Activated T-helper 1 cell treated with anti-CD3 and anti-CD28 coated beads, Interleukin-12 subunit alpha, Interleukin-12 subunit beta, Interleukin-2, Interleukin-4 antibody, amounts not matched to agents 30 ng/mL and 10 ng/mL and 1 ng/mL, durations not matched to agents 14 hours and 24 hours and 36 hours (primary cell): ENCODE measurements at places on chromosomes 13 and 19. TPM values are rescaled to one million over a fixed set of nuclear protein-coding genes. Genes with fewer than 3 reads are reported as not detected.
A peak's percentile ranks its signal among the peaks of the same experiment; 100 is the strongest.

Gene LILRA1
- total RNA-seq, result not detected in 2 replicates

Gene TMC4
- 0.73 and 0.83 TPM in 2 replicates for total RNA-seq

Gene STOML3
- total RNA-seq, result not detected in 2 replicates

Gene ZFP30
- total RNA-seq, result 9.6 and 10.1 TPM in 2 replicates

Gene ACP5
- 12.0 and 13.4 TPM in 2 replicates for total RNA-seq

Gene IL4I1
- total RNA-seq, result 50.0 and 51.5 TPM in 2 replicates

Gene CD70
- total RNA-seq, result 55.4 and 61.6 TPM in 2 replicates

GRCh38 chr19:23587546-23587945 lies 99.5 kb downstream of the ZNF675 start:
- no peak overlapping the region for H3K4me3 ChIP-seq
- peaks cover 4% of the 10 kb centered on the region for H3K36me3 ChIP-seq
- H3K27me3 ChIP-seq, result no peaks in the 10 kb centered on the region
- no peaks in the 10 kb centered on the region for H3K4me1 ChIP-seq

DNA sequence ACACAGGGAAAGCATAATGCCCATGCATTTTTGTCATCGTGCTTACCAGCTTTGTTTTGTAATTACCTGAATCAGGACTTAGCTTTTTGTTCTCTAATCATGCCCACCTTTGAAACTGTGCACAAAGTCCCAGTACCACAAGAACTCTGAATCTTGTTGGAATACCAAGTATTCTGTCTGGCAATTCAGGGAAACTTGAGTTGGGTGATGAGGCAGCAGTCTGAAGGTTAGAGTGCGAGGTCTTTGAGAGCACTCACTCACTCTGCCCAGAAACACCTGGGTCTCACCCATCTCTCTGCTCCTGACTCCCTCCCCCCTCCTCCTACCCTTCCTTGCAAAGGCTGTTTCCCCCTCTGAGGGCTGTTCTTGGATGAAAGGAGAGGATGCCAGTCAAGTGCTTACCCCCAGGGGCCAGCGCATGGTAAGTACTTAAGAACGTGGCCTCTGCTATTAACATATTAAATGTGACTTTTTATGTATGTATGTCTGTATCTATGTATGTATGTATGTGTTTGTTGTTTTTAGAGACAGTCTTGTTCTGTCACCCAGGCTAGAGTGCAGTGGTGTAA lies 22.4 kb downstream of the SIPA1L3 start:
- no peak for DNase-seq
- H3K4me3 ChIP-seq, result no peak overlapping the region
- peaks cover 3% of the 10 kb centered on the region for H3K36me3 ChIP-seq
- no peaks in the 10 kb centered on the region for H3K4me1 ChIP-seq
- H3K27me3 ChIP-seq, result no peaks in the 10 kb centered on the region

GRCh38 chr13:108877300-108877699 lies 247.9 kb downstream of the MYO16 start:
- DNase-seq, result no peak
- no peak overlapping the region for H3K4me3 ChIP-seq
- no peaks in the 10 kb centered on the region for H3K36me3 ChIP-seq
- no peaks in the 10 kb centered on the region for H3K4me1 ChIP-seq
- no peaks in the 10 kb centered on the region for H3K27me3 ChIP-seq

DNA sequence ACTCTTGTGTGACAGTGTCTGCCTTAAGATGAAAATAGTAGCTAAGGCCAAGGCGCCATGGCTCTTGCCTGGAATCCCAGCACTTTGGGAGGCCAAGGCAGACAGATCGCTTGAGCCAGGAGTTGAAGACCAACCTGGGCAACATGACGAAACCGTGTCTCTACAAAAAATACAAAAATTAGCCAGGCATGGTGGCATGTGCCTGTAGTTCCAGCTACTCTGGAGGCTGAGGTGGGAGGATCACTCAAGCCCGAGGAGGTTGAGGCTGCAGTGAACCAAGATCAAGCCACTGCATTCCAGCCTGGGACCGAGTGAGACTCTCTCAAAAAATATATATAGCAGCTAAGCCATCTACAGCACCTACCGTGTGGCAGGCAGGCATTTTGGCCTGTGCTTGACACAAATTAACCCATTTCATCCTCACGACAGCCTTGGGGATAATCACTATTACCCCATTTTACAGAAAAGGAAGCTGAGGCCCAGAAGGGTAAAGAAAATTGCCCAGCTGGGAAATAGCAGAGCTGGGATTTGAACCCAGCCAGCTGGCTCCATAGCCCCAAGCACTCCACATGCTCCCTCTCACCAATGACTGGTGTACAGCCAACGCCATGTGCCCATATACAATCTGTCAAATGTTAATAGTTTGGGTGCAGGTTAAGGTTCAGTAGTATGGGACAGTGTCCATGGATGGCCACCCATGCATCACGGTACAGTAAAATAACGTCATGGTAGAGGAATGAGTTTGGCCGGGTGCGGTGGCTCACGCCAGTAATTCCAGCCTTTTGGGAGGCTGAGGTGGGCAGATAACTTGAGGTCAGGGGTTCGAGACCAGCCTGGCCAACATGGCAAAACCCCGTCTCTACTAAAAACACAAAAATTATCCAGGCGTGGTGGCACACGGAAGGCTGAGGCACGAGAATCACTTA lies 3.1 kb downstream of the SLC1A5 start:
- peaks cover 50% of the 10 kb centered on the region for H3K4me1 ChIP-seq
- peak overlapping the region; percentile 92 for H3K27ac ChIP-seq
- no peaks in the 10 kb centered on the region for H3K27me3 ChIP-seq
- no peak for DNase-seq
- peaks cover 57% of the 10 kb centered on the region for H3K36me3 ChIP-seq

GRCh38 chr13:93767180-93767916 lies 540.7 kb downstream of the GPC6 start:
- no peaks in the 10 kb centered on the region for H3K27me3 ChIP-seq
- no peaks in the 10 kb centered on the region for H3K36me3 ChIP-seq
- H3K4me3 ChIP-seq, result no peak overlapping the region

DNA sequence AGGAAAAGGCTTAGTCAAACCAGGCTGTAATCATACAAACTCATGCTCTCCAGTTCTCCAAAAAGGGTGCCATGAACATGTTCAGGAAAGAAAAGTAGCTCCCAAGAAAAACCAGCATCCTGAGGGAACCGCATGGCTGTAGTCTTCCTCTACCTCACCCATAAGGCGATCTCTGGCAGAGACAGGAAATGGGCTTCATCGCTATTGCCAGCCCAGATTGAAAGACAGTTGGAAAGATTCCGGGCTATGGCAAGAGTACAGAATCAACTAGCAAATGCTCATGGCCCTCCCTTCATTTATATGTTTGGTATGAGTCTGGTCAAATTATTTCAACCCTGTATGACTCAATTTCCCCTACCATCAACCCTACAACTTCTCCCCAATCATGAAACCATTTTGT lies 140.1 kb downstream of the LHFPL6 start:
- H3K4me3 ChIP-seq, result no peak overlapping the region
- H3K27me3 ChIP-seq, result peaks cover 6% of the 10 kb centered on the region

- no peaks in the 10 kb centered on the region for H3K36me3 ChIP-seq
- H3K4me3 ChIP-seq, result no peak overlapping the region
- peaks cover 29% of the 10 kb centered on the region for H3K4me1 ChIP-seq
- H3K27me3 ChIP-seq, result no peaks in the 10 kb centered on the region
- DNase-seq, result no peak
Measured at GRCh38 chr19:6514089-6514488, 12.0 kb upstream of the TUBB4A start.

DNA sequence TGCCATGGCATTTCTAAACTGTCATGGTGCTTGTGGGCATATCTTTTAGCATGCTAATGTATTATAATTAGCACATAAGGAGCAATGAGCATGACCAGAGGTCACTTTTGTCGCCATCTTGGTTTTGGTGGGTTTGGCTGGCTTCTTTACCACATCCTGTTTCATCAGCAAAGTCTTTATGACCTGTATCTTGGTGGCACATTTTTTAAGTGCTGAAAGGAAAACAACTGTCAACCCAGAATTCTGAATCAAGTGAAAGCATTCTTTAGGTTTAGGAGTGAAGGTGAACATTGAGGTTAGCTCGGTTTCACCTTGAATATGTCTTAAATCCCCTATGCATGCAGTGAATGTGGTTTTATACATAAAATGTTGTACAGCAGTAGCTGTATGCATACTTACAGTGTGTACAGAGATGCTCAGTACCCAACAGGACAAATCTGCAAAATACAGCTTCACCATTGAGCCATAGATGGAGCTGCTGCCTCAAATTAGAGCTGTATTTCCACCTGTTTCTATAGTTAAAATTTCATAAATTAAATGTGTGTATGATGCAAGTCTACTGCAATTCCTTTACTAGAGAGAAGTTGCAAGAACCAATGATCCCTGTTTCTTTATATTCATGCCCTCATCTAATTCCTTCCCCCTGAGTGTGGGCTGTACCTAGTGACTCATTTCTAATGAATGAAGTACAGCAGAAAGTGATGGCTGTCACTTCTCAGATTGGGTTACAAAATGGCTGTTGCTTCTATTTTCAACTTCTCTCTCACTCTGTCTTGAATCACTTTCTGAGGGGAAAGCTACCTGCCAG lies 25.2 kb upstream of the IGSF23 start:
- H3K27me3 ChIP-seq, result no peaks in the 10 kb centered on the region
- H3K4me3 ChIP-seq, result no peak overlapping the region
- DNase-seq, result no peak

- no peaks in the 10 kb centered on the region for H3K4me1 ChIP-seq
- no peak overlapping the region for H3K4me3 ChIP-seq
- peaks cover 19% of the 10 kb centered on the region for H3K36me3 ChIP-seq
- H3K27me3 ChIP-seq, result no peaks in the 10 kb centered on the region
- H3K27ac ChIP-seq, result no peak overlapping the region
Measured at GRCh38 chr19:12098040-12098439, 33.5 kb downstream of the ZNF844 start.

DNA sequence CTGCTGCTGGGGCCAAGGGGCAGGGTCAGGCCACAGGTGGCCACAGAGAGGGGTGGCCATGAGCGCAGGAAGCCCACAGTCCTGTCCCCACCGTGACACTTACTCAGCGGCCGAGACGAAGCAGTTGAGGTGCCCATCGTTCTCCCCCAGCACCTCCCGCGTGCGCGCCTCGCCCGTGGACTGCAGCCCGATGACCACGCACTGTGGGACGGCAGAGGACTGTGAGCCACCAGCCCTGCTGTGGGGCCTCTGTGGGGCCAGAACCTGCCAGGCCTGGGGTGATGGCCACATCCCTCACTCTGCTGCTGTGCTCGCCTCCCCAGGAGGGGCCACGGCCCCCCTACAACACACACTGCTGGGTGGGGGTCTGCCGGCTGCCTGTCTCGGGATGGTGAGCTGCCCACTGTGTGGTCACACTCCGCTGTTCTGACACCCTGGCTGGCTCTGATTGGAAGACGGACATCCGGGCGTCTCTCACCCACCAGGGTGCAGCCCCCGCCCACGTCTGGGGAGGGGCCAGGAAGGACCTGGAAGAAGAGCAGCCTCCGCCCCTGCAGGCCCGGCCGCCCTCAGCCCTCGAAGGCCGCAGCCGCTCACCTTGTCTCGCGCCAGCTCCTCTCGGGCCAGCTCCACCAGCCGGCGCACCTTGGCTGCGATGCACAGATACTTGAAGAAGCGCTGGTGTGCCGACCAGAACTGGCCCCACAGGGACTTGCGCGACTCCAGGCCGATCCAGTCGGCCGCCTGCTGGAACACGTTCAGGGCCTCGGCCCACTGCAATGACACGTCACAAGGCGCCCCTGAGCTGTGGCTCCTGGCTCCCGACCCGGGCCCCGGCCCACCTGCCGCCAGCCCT lies 13.2 kb downstream of the GPX4 start:
- H3K4me1 ChIP-seq, result no peaks in the 10 kb centered on the region
- H3K27me3 ChIP-seq, result no peaks in the 10 kb centered on the region
- H3K27ac ChIP-seq, result no peak overlapping the region

GRCh38 chr13:75505327-75505726 lies 23.4 kb upstream of the TBC1D4 start:
- H3K4me3 ChIP-seq, result no peak overlapping the region
- H3K27ac ChIP-seq, result no peak overlapping the region
- H3K36me3 ChIP-seq, result no peaks in the 10 kb centered on the region
- H3K4me1 ChIP-seq, result no peaks in the 10 kb centered on the region
- peaks cover under 1% of the 10 kb centered on the region for H3K27me3 ChIP-seq
- DNase-seq, result no peak

- H3K4me1 ChIP-seq, result no peaks in the 10 kb centered on the region
- H3K27me3 ChIP-seq, result peaks cover 2% of the 10 kb centered on the region
- no peaks in the 10 kb centered on the region for H3K36me3 ChIP-seq
- DNase-seq, result no peak
- H3K27ac ChIP-seq, result no peak overlapping the region
- no peak overlapping the region for H3K4me3 ChIP-seq
Measured at GRCh38 chr13:26656919-26657318, 99.4 kb downstream of the WASF3 start.

DNA sequence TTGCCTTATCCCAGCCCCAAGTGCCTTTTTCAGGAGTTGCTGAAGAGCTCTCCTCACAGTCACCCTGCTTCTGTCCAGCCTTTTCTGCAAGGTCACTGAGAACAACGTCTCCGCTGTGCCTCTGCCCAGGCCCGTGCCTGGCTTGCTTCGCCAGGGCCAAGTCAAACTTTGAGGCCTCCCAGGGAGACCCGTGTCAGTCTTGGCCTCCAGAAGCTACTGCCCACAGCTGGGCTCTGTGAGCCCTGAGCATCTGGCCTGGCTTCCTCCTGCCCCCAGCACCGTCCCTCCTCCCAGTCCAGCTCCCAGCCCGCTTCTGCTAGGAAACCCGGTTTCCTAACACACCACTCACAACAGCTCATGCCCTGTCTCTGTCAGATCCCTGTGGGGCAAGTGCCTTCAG lies 165.9 kb downstream of the TEX29 start:
- H3K27me3 ChIP-seq, result no peaks in the 10 kb centered on the region
- H3K4me3 ChIP-seq, result no peak overlapping the region
- no peaks in the 10 kb centered on the region for H3K4me1 ChIP-seq
- no peaks in the 10 kb centered on the region for H3K36me3 ChIP-seq
- H3K27ac ChIP-seq, result no peak overlapping the region
- DNase-seq, result no peak

DNA sequence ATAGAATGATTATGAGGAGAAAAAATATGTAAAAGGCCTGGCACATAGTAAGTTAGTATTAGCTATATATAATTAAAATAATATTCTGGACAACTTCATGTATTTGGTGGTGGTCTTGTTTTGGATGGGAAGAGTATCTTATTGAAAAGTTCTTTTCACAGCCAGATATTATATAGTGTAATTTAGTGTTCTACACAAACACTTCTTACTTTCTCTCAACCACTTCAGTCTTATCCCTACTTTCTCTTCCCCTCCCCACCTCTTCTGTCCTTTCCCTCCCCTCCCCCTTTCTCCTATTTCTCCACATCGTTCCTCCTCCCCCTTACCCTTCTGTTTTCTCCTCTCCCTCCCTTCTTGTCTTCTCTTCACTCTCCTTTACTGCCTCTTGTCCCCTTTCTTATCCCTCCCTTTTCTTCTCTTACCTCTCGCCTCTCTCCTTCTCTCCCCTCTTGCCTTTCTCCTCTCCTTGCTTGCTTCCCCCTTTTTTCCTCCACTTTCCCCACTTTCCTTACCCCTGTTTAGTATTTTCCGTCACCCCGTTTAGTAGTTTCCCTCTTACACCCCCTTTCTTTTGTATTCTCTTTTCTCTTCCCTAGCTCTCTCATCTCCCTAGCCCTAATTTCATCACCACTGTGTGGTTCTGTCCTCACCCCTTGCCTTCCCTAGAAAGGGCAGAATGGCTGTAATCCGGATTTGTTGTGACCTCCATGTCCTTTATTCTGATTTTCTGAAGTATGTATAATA lies 107.2 kb upstream of the MLNR start:
- H3K27ac ChIP-seq, result peak overlapping the region; percentile 15
- H3K27me3 ChIP-seq, result no peaks in the 10 kb centered on the region
- peaks cover 15% of the 10 kb centered on the region for H3K36me3 ChIP-seq
- peaks cover 34% of the 10 kb centered on the region for H3K4me1 ChIP-seq
- no peak overlapping the region for H3K4me3 ChIP-seq
- DNase-seq, result no peak

GRCh38 chr19:31568724-31569123 lies 219.5 kb upstream of the TSHZ3 start:
- no peaks in the 10 kb centered on the region for H3K27me3 ChIP-seq
- no peak overlapping the region for H3K4me3 ChIP-seq
- DNase-seq, result no peak
- no peaks in the 10 kb centered on the region for H3K36me3 ChIP-seq
- H3K27ac ChIP-seq, result no peak overlapping the region
